ENCODE measurements at places on chromosomes 6 and 20.
A peak's percentile ranks its signal among the peaks of the same experiment; 100 is the strongest.

GRCh38 chr6:157017861-157018260 is 240.7 kb downstream of the ARID1B start:
- no peak for DNase-seq

DNA sequence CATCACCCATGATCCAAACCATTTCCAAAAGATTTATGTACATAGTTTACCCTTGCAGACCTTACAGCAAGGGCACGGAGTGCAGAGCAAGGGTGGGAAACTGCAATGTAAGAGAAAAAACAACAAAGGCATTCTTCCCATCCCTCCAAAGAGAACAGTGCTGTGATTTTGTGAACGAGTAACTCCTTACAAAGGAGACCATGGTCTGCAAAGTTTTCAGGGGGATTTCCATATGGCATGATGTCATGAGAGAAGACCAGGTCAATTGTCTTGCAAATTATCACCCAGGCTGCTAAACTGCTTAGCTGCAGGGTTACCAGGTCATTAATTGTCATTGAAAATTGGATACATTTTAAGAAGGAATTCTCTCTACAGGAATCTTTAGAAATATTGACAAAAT is 58.3 kb downstream of the LAMP5 start:
- no peak for DNase-seq

- DNase-seq, result no peak
These were observed 5.6 kb downstream of the BIRC7 start for GRCh38 chr20:63241272-63241671.

GRCh38 chr20:23199356-23199755 is 113.2 kb upstream of the CD93 start:
- DNase-seq, result no peak

- no peak for DNase-seq
These were observed 14.0 kb upstream of the KIF3B start for GRCh38 chr20:32263398-32263954.

DNA sequence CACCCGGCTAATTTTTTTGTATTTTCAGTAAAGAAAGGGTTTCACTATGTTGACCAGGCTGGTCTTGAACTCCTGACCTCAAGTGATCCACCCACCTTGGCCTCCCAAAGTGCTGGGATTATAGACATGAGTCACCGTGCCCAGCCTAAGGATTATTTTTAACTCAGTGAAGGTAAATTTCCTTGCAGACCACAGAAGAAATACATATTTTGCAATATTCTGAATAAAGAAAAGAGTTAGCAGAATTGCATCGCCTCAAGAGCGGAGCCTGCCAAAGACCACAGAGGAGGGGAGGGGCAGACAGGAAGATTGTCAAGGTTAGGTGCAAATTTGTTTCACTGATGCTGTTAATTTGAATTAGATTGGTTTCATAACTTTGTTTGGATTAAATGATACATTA is 47.4 kb downstream of the SOD2 start:
- DNase-seq, result no peak

- DNase-seq, result no peak
These were observed 301.9 kb upstream of the SGK1 start for GRCh38 chr6:134619789-134620188.

- DNase-seq, result no peak
These were observed 113.5 kb downstream of the CD83 start for GRCh38 chr6:14231071-14231483.

- no peak for DNase-seq
These were observed 95.9 kb upstream of the IYD start for GRCh38 chr6:150272976-150273315.

- no peak for DNase-seq
These were observed 110.8 kb downstream of the SNX5 start for GRCh38 chr20:17857639-17858449.

GRCh38 chr20:2658414-2659354 is 5.3 kb downstream of the IDH3B start:
- DNase-seq, result no peak

- DNase-seq, result no peak
These were observed 777 bp downstream of the SRSF6 start for GRCh38 chr20:43458422-43458924.

GRCh38 chr6:89952105-89952671 is 57.9 kb downstream of the GJA10 start:
- DNase-seq, result no peak

DNA sequence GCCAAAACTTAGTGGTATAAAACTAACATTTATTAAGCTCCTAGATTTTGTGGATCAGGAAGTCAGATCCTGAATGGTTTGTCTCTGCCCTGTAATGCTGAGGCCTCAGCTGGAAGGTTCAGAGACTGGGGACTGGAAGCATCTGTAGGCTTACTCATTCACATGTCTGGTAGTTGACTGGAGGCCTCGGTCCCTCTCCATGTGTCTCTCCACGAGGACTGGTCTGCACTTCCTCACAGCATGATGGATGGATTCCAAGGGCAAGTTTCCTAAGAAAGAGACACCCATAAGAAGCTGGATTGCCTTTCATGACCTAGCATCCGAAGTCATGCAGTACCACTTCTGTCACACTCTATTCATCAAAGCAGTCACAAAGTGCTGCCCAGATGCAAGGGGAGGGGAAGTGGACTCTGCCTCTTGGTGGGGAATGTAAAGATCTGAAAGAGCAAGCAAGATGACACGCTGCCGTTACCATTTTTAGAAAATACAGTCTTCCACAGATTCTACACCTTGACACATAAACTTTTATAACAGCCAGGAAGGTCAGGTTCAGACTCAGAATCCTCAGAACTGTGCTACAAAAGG is 17.2 kb upstream of the MDGA1 start:
- DNase-seq, result no peak

DNA sequence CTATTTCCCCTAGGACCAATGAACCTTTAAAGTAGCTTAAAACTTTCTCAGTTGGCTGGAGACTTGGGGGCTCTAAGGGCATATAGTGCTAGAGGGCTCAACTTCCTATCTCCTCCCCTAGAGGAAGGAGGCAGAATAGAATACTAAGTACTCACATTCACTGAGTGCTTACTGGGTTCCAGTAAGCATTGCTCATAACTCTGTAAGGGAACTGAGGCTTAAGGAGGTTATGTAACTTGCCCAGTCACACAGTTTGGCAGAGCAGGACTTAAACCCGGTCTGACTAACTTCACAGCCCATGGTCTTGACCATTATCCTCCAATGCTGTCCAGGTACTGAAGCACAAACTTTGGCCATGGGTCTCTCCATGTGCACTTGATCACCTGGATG is 12.5 kb downstream of the SESN1 start:
- no peak for DNase-seq

DNA sequence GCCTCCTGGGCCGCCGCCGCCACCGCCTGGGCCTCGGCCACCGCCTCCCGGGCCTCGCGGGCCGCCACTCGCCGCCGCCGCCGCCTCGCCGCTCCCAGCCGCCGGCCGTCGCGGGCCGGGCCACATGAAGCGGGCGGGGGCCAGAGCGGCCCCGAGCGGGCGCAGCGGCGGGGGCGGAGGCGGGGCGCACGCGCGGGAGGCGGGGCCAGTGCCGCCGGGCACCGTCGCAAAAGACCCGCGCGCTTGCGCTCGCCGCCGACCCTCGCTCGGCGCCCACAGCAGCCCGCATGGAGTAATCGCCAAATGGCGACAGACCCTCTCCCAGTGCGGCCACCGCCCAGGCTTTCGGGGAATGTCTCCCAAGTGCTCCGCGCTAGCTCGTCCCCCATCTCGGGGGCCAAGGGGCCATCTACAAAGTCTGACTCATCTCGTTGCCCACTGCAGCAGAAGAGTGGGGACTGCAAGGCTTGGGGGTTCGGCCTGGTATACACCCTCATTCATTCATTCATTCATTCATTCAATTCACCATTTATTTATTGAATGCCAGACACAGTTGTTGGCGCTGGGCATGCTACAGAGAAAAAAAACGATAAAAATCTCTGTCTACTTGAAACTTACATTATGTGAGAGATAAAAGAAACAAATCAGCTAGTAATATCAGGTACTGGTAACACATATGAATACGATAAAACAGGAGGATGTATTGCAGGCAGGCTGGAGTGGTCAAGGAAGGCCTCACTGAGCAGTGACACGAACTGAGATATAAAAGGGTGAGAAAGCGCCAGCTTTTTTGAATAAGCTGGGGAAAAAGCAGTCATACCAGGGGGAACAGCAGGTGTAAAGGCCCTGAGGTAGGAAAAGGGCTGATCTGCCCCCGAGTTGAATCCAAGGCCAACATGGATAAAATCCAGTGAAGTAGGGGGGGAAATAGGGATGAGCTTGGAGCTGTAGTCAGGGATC is at the start of gene B4GALT5:
Gene B4GALT5, minus strand, starts transcription at position 126 of the 960 bp plus-strand sequence. CDS start 188 bp downstream, outside the sequence.
- peak; percentile 89 for DNase-seq

GRCh38 chr6:7973584-7973983 is 63.0 kb upstream of the TXNDC5 start:
- no peak for DNase-seq

DNA sequence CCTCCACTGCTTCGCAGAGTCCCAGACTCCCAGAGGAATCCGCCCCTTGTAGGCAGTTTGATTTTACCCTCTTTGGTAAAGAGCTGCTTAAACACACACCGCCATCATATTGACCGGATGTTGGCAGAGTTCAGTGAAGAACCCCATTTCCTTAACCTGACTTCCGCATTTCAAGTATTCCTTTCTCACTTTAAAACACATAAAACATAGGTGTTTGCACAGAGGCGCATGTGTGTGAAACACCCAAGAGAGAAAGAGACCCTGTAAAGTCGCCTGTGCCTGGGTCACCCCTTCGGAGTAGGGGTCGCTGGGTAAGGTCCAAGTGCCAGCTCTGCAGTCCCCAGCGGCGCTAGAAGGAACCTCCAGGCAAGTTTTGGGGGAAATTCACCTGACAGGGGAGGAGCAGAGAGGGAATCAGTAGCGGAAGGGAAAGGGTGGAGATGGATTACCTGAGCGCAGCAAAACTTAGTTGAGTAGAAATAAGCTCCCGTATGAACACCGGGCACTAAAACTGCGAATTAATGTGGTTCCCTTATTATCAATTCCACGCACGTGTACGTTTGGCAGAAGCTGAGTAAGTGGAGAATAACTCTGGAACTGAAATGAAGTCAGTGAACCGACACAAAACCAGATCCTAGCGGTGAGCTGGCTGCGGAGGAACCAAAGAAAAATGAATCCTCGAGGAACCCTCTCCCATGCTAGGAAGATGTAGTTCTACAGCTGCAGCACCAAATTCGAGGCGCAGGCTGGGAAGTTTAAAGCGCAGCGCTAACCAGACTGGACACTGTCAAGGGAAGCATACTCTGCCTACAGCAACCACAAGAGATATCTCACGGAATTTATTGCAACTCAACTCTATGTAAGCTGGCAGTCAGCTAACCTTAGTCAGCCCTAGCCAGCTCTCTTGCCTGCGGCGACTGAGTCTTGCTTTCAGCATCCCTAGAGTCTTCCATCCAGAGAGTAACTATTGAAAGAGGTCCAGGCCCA is 3.5 kb upstream of the HTR1B start:
- peak; percentile 48 for DNase-seq

DNA sequence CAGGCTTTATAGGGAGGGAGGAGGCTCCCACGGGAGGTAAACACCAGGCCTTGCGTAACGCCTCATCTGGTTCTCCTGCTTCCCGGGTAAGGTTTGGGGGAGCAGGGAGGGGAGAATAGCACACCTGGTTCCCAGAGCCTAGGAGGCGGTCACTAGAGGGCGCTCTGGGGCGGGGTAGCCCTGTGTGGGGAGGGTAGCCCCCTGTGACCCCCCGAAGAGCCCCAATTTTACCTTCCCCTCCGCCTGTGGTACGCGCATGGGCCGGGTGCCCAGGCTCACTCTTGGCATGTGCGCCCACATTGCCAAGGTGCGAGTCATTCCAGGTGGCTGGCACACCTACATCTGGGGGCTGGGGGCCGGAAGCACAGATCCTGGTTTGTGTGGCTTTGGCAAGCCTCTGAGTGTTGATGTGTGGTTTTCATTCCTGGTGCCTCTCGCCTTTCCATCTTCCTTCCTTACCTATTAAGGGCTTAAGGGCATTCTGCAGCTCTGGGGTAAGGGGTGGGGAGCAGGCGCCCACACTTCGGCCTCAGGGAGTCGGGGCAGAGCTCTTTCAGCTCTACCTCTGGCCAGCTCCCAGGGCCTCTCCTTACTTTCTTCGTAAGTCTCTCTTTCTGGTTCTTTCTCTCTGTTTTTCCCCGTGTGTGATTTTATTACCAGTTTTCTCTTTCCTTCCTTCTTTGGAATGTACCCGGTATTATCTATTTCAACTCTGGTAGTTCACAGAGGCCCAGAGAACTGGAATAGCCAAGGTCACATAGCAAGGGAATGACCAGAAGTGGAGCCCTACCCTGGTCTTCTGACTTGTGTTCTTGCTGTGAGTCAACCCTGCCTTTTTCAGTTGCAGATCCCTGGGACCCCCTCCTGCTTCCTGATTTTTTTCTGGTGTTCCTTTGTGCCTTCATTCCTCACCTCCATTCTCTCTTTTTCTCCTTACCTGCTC is 492 bp upstream of the RNF39 start:
- DNase-seq, result no peak

- no peak for DNase-seq
These were observed 279.3 kb upstream of the TCF21 start for GRCh38 chr6:133609415-133610226.

DNA sequence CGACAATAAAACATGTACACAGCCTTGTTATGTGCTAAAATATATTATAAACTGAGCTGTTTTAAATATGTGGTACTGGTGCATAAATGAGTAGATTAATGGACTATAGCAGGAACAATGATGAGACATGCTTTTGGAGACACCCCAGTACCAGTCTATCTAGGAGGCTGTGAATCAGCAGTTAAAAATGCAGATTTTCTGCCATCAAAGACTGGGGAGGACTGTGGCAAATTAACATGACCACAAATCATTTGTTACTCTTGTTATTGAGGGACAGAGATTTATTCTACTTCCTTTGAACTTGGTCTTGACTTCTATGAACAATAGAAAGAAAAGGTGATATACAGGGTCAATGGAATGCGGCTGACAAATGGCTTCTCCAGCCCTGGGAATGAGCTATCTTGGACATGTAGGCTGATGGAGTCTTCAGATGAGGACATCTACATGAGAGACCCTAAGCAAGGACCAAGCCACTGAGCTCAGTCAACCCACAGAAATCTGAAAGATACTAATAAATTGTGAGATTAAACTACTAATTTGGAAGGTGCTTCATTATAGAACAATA is 551.7 kb upstream of the GJE1 start:
- no peak for DNase-seq

DNA sequence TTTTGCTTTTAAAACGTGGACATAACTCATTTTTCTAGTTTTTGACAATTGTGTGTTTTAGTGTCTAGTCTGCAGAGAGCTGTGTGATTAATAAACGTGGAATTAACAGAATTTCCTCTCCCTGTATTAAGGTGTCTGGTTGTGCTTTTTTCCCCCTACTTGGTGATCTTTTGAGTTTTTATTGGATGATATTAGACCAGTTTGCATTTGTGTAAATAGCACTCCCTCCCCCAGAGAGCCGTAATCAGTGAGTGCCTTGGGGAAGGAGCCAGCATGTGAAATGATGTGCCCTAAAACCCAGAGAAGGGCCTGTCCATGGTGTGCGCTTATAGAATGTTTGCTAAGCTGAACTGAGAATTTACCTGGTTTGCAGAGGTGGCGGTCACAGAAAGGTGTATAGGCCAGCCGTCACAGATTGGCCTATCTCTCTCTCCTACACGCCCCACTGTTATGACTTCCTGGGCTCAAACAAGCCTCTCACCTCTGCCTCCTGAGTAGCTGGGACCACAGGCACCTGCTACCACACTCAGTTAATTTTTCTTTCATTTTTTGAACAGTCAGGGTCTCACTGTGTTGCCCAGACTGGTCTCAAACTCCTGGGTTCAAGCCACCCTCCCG is 42.4 kb downstream of the ALDH5A1 start:
- DNase-seq, result no peak
